Lung microvascular endothelial cell (primary cell): ENCODE measurements at places on chromosomes 6 and 20.

GRCh38 chr6:38033442-38033982 is 214.0 kb downstream of the ZFAND3 start:
- no peak for DNase-seq

DNA sequence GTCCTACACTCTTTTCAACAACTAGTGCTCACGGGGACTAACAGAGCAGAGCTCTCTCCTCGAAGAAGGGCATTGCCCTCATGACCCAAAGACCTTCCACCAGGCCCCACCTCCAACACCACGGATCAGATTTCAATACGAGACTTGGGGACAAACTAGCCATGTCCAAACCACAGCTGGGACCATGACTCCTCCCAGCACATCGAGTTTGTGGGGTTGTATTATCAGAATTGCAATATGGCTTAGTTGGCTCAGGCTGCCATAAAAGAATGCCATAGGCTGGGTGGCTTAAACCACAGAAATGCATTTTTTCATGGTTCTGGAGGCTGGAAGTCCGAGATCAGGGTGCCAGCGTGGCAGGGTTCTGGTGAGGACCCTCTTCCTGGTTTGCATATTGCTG is 189.7 kb upstream of the PMEPA1 start:
- no peak for DNase-seq

GRCh38 chr6:65760285-65760684 is 53.3 kb upstream of the EYS start:
- DNase-seq: no peak

GRCh38 chr6:27474172-27474465 is 1.2 kb upstream of the ZNF184 start:
- no peak for DNase-seq

DNA sequence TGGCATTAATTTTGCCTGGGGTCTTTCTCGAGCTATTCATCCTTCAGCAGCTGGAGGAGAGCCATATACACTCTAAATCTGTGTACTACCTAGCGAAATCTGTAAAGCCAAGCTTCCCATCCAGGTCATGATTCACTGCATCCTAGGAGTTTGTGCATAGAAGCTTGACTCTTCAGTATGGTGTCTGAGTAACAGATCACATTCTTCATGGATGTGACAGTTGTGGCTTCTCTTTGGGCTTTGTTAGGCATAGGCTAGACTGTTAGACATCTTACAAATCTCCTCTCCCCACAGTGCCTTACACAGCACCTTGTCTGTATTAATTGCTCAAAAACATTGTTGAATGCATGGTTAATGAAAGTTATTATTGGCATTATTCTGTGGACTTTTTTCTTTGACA is 177.0 kb downstream of the EYA4 start:
- no peak for DNase-seq

- peak; percentile 29 for DNase-seq
Measured at GRCh38 chr6:137043710-137044365, 927 bp downstream of the IL20RA start.

- no peak for DNase-seq
Measured at GRCh38 chr6:132289756-132290155, 111.5 kb downstream of the MOXD1 start.
